ENCODE measurements at places on chromosomes 4 and X.

DNA sequence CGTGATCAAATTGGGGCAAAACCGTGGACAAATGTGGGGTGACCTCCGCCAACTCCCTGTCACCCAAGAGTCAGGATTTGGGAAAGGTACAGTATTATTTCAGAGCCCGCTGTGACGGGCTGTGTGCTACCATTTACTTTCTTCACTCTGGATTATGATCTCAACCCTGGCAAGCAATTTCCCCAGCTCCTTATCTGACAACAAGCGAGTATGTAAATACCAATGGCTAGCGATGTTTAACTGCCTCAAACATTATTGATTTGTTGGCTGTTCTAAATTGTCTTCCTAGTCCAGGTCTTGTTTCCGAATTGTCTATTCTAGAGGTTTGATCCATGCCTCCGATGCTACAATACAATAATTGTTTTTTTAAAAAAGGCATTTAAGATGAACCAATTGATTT is 17.7 kb upstream of the PITX2 start:
- no peak for DNase-seq

GRCh38 chr4:81574991-81575390 is 103.3 kb upstream of the RASGEF1B start:
- DNase-seq: no peak

GRCh38 chr4:173074501-173074946 is 94.1 kb upstream of the GALNT7 start:
- no peak for DNase-seq

DNA sequence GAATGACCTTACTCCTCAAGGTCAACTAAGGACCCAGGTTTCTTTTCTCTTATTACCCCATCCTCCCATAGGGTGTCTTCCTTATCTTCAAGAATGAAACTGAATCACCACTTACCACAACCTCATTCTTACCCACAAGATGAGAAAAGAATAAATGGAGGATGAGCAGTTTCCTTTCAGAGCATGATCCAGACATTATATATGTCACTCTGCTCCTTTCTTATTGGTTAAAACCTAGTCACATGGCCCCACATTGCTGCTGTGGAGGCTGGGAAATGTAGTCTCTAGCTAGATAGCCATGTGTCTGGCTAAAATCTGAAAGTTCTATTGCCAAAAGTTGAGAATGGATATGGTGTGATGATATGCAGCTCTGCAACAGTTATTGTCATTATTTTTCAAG is 62.4 kb upstream of the RAI2 start:
- no peak for DNase-seq

DNA sequence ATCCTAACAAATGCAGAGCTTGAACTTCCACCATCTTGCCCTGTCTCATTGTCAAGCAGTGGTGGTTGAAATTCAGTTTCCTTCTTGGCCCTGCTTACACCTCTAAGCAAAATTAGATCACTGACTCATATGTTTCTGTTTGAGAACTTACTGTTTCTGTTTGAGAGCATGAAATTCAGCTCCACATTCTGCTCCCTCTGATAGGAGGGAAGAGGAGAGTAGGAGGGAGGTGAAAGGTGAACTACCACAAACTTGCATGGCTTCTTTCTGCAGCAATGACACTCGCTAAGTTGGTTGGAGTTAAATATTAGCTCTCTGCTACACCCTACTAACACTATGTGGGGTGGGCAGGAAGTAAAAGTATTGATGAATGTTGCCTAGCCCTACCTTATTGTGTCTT is 117.8 kb upstream of the EDA2R start:
- DNase-seq: no peak
